ENCODE measurements at places on chromosomes 12 and 14. TPM values are rescaled to one million over a fixed set of nuclear protein-coding genes. Genes with fewer than 3 reads are reported as not detected.

The ARHGDIB gene
- total RNA-seq = 73.5 TPM

The BATF gene
- 1.7 TPM for total RNA-seq

The SPX gene
- 1.3 TPM for total RNA-seq

The KRT75 gene
- not detected for total RNA-seq

The DYNLL1 gene
- 431 TPM for total RNA-seq

The PCED1B gene
- total RNA-seq = 5.0 TPM

The RNU4-1 gene
- 1,748 TPM for total RNA-seq

The GPR68 gene
- 1.6 TPM for total RNA-seq

- DNase-seq = no peak
These were observed 678.5 kb upstream of the FOXG1 start for GRCh38 chr14:28088125-28088524.

GRCh38 chr12:73106296-73106695, 834.1 kb downstream of the TRHDE start:
- DNase-seq = no peak

- DNase-seq = no peak
These were observed 21.1 kb upstream of the CERS5 start for GRCh38 chr12:50188241-50188781.

DNA sequence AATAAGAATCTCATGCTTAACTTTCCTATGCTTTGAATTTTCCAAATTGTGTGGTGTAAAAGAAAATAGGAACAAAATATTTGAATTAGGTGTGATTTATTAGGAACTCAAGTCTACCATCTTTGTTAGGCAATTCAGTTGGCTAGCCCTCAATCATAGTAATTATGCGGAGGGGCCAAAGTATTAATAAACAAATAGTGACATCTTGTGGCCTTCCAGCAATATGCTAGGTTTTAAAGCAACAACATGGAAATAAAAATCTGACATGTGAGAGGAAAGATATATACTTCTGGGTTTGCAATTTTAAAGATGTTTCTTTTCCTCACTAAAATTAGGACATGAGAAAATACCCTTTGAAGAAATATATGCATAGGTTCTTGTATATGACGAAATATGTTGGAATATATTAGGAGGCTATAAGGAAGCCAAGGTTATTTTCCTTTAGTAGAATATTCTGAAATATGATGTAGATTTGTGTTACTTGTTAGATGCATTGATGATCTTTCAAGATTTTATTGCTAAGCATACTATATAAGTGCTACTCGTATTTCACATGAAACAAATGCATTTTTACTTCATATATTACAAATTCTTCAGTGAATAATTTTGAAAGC, 200.4 kb downstream of the PTPRO start:
- no peak for DNase-seq

DNA sequence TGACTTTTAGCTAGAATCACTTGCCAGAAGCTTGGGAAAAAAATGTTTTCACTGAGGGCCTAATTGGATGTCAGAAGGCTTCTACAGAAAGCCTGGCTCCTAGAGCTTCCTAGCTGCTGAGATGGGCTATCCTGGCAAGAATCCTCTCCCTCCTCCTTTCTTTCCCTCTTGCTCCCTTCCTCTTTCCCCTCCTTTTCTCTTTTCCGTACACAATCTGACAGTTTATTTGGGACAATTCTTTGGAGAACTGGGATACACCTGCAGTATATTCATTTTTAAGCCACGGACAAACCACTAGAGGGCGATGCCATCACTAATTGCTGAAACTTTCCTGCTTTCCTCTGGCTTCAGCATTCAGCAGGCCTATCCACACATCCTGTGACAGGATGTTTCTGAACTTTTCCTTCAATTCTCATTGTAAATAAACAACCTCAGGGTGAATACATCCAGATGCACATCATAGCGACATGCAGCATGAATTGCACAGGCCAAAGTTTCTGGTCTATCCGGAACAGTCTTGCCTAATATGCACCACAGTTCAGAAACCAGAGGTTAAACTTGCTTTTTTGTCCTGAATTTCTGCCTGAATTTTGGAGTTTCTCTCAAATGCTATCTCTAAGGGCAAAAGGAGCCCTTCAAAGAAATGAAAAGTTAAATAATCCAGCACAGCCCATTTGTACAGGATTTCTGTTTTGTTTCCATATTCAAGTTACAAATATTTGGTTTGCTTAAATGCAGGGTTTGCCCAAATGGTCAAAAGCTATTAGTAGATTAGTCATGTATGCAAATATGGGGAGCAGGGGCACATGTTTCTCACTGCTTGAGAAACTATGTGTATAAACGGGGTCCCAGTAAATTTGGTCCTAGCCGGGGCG, 142.8 kb downstream of the PAWR start:
- no peak for DNase-seq

DNA sequence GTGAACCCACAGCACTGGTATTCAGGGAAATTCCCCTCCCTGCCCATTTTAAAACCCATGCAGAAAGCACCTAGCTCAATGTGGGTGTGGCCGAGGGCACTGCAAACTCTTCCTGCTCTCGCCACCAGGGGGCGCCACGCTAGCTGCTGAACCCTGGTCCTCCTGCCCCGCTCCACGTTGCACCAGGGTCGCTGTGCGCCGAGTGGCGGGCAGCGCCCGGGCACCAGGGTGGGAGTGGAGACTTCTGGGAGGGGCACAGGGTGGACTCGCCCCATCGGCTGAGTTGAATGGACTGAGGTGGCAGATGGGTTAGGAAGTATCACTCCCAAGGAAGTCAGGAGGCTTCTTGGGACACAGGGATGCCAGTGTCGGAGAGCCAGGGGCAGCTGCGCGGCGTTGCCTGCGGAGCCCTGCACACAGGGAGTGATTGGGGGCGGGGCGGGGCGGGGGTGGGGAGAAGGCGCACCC, 48.1 kb upstream of the BCL11B start:
- DNase-seq = peak; percentile 70

- no peak for DNase-seq
These were observed 20.2 kb downstream of the PLEKHD1 start for GRCh38 chr14:69504775-69505174.

GRCh38 chr12:71063087-71063486, 94.7 kb downstream of the TSPAN8 start:
- no peak for DNase-seq

DNA sequence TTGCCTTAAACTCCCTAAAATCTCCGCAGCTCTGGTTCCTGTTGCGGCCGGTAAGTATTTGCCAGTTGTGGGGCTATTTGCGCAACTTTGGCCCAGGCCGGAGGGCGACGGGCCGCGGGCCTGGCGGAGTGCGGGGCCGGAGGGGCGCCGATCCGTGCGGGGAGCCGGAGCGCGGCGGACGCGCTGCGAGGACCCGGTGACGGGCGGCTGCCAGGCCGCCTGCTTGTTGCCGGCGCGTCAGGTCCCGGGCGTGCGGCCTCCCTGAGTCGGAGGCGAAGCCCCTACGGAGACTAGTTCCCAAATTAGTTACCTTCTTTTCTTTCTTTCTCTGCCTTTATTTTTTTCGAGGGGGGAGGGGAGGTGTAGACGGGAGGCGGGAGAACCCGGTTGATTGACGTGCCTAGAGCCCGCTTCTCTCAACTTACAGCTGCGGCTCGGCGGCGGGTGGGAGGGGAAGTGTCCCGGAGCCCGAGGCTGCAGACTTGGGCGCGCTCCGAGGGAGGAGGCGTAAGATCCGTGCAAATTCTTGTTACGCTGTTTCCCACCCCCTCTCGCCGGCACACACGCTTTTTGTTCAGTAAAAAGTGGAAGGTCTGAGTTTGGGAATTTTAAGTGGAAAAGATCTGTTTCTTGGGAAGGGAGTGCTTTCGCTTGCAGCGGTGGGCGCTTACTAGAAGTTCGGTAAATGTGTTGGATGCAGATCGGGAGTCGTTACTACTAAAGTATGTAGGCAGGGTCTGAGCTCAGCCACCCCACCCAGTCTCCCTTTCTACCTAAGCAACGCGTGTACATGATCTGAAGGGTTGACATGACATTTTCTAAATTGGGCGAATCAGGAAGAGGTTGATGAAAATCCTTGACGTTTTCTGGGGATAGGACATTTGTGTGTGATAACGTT, 576 bp downstream of the ZBTB1 start:
- peak; percentile 92 for DNase-seq

- DNase-seq = no peak
These were observed 79.1 kb downstream of the TMEM117 start for GRCh38 chr12:43914923-43915468.

DNA sequence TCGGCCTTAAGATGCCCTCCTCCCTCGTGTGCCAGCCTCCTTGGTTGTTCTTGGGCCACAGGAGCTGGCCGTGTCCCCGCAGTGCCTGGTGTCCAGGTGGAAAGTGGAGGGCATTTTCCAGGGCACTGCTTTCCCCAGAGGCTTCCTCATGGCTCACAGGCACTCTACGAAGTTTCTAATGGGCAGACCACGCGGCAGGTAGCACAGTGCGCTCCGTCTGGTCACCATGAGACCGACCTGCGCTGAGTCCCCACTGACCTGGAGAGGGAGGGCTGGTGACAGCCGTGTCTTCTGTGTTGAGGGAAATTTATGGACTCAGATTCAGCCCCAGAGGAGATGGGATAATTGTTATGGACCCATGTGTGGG, 186.3 kb downstream of the ADGRD1 start:
- DNase-seq = no peak

DNA sequence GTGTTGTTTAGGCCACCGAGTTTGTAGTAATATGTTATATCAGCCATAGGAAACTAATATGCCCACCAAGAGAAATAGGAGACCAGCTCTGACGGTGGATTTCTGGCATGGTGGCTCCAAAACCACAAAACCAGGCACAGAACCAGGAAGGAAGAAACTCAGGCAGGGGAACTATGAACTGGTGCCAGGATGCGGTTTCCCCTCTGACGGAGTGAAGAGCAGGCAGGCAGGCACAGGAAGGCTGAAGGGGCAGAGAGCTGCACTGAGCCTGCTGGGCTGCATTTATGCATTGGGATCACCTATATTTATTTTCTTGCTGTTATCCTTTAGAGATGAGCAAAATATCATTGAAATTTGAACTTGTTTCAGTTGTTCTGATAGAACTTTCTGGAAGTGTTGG, 479.4 kb downstream of the VRK1 start:
- DNase-seq = no peak

DNA sequence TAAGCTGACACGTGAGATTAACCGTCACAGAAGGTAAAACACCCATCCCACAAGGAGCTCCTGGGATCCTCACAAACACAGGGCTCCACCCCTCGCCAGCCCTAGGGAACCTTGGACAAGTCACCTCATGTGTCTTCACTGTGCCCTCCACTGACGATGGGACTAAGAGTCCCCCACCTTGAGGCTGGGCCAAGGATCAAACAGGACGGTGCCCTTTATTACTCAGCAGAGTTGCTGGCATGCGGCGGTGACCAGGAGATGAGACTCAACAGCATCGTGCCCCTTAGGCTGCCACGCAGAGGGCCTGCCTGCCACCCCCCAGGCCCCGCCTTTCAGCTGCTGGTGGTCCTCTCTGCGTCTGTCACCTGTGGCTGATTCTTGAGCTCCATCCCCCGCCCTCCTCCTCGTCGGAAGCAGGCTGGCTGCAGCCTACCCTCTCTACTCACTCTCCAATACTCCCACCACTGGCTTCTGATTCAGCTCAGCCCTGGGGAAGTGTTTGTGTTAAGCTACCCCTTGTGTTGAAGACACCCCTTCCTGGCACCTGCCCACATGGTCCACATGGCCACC, 105.2 kb downstream of the DICER1 start:
- DNase-seq = no peak

DNA sequence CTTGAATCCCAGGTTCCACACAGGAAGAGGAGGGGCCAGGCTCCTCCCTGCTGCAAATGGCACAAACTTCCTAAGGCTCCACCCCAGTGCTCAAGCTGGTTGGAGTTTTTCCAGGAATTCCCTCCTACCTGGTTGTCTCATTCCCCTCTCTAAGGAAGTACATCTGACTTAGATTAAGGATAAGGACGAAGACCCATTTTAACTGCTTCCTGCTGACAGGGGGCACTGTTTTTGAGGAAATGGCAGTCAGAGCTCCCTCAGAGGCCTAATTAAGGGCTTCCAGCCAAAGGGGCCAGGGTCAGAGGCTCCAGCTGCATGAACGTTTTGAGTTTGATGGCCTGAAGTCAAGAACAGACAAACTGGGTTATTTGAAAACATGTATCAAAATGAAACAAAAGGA, 1084.7 kb downstream of the SLC6A15 start:
- peak; percentile 54 for DNase-seq

GRCh38 chr12:104971306-104971705, 13.2 kb upstream of the SLC41A2 start:
- no peak for DNase-seq

DNA sequence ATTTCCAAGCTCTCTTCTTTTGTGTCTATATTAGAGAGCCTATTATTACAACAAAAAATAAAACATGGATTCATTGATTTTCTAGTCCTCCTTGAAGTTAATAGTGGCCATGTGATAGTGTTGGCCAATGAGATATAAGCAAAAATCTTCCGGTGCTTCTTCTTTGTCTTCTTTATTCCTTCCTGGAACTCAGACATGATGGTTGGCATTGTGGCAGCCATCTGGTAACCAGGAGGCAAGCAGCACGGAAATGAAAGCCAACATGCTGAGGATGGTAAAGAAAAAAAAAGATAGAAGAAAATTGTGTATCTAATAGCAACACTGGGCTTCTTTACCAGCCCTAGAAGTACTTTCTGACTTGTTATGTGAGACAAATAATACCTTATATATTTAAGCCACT, 50.8 kb upstream of the SEL1L start:
- no peak for DNase-seq
